ENCODE measurements at places on chromosomes 3 and 15.

GRCh38 chr3:144097163-144097562 is 125.5 kb downstream of the DIPK2A start:
- DNase-seq = no peak

DNA sequence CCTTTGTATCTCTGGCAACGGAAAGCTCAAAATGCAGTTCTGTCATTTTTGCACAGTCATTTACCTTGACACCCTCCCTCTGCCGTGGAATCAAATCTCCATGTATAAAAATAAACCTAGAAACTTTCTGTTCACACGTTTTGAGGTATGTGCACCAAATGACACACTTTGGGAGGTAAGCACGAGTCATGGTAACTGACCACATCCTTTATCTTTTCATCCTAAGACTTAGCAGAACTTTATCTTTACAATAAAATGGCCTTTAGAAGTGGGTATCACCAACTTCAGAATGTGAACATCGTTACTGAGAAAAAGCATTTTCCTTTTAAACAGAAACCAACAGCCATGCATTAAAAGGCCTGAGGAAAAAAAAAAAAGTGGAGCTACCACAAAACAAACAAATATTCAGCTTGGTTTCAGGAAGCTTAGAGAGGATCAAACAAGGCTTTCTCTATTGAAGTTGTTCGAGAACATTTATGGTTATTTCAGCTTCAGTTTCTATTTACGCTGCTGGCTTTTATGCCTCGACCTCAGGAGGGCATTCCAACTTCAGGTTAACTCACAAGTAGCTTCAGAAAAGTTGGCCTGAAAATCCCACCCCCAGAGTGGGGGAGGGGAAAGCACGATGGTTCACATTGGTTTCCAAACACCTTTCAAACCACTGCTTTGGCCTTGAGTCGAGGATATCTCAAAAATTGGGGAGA is 171.1 kb upstream of the ICE2 start:
- no peak for DNase-seq

DNA sequence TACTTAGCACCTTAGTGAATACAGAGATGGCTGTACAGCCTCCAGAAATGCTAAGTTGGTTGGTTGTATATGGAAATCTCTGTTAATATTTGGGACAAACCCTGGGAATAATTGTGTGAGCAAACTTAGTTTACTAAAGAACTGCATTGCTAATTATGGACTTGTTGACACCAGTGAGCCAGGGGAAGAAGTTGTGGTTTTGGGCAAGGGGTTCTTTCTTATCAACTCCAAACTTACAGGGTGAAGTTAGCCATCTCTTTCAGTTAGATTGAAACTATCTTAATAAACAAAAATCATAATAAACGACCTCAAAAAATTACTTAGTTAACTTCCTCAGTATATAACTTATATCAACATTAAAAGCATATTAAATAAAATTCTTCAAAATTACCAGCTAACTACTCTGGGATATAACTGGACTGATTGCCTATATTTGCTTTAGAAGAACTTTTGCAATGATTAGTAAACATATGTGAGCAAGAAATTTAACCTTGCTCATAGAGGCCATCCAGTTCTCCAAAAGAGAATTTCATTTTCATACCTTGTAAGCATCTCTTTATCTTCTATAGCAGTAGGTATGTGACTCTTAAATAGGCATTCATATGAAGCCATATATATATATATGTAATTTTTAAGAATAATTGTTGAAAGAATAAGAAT is 24.7 kb downstream of the MBNL1 start:
- no peak for DNase-seq

DNA sequence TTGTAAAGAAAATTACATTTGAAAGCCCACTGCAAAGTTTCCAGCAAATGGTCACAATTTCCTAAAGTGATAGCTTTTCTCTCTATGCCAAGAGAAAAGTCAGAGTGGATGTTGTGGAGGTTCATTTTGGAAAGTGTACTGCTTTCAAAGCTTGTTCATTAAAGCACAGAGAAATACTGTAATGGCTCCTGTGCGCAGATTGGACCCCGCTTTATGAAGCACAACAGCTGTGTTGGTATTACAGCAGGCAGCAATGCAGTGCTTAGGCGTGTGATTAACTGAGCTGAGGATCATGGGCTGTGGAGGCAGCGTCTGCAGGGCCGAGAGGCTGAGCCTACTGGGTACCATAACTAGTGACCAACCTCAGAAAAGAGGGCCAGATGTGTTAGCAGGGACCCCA is 478.4 kb upstream of the CFAP20DC start:
- DNase-seq = no peak

DNA sequence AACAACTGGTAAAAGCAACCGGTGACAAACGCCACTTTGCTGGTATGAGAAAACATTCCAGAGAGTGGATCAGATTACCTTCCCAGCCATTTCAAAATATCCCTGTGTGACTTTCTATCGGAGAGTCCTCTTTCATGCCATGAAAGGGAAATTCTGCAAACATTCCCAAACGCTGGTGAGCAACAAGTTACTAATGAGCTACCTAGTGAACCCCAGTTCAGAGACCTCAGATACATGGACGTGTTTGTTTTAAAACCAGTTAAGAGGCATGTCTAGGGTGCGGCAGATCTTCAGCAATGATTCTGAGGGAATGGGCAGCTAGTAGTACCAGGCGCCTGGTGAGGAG is 418.2 kb upstream of the NR2F2 start:
- DNase-seq = no peak

- no peak for DNase-seq
These were observed 16.7 kb downstream of the ZDHHC19 start for GRCh38 chr3:196194542-196194915.

DNA sequence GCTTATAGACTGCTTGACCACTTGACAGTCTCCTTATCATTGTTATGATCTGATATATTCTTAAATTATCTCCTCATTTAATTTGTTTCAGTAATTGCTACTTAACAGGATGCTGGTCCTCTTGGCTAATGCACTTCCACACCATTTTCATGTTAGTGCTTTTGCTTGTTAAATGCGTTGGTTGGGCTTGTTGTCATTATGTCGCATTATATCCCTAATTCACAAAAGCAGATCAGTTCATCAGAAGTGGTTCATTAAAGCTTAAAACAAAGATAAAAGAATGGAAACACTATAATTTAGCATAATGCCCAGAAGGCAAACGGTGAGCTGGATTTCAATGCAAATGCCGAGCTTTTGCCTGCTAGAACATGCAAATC is 17.1 kb upstream of the EHHADH start:
- DNase-seq = no peak

DNA sequence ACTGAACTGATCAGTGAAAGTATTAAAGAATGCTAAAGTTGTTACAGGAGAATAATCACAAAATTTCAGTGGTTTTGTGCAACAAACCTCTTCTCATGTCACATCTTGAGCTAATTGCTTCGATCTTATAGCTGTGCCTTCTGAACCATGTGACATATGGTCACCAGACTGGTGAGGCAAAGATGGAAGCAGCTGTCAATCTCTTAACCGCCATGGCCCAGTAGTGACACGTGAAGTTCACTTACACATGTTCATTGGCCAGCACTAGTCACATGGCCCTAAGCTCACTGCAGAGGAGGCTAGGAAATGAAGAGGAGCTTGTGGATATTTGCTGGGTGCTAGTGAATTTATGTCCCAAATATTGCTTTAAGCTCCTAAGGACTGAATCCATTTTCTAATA is 32.5 kb downstream of the BOC start:
- DNase-seq = no peak

DNA sequence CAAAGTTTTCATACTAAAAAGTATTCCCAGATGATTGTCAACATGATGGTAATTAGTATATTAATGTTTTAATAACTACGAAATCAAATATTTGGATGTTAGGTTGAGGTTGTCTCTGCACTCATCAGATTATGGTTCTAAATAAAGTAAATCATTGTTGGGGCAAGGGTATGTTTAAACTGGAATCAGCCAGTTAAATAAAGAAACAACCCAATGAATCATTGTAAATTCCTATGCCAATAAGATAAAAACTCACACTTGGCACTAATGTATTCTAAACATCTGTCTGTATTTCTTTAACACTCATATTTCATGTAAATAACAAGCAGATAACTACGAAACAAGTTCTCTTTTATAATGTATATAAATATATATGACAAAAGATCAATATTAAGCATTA is 92.7 kb downstream of the PEAK1 start:
- no peak for DNase-seq

- DNase-seq = no peak
These were observed 29.0 kb downstream of the RBPMS2 start for GRCh38 chr15:64746356-64746755.

DNA sequence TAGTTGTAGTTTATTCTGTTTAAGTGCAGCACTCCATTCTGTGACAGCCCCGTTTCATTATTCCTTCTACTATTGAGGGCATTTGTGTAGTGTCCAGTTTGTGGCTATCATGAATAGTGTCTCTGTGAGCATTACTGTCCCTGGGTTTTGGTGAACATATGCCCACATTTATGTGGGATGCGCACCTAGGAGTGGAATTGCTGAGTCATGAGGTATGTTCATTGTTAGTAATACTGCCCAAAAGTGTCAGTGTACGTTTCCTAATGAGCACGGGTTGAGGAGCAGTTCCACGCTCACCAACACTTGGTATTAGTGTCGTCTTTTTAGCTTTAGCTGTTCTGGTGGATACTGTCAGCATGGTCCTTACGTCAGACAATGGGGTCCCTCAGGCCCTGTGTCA is 131.8 kb downstream of the SLCO3A1 start:
- no peak for DNase-seq

- no peak for DNase-seq
These were observed 22.4 kb upstream of the TGFBR2 start for GRCh38 chr3:30583973-30584372.

DNA sequence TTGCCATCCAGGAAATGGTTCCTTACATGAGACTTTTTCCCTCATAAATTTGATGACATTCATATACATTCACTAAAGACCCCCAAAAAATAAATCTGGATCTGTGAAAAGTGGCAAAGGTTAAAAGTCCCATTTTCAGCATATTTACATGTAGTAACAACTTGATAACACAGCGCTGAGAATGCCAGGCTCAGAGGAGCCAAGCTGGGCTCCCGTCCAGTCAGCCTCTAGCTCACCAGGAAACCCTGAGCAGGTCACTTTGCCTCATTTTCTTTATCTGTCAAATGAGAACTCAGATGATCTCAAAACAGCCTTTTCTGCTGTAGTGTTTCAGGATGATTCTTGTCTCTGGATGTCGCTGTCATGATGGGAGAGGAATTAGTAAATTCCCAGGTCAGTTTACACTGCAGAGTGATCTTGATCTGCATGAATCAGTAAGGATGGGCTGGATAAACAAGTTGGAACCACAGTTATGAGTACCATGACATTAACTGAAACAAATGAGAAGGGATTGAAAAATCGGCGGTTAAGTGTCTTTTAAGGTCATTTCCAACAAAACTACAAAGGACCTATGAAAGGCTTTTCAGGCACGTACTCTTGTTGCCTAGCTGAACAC is 82.8 kb downstream of the PPARG start:
- no peak for DNase-seq

DNA sequence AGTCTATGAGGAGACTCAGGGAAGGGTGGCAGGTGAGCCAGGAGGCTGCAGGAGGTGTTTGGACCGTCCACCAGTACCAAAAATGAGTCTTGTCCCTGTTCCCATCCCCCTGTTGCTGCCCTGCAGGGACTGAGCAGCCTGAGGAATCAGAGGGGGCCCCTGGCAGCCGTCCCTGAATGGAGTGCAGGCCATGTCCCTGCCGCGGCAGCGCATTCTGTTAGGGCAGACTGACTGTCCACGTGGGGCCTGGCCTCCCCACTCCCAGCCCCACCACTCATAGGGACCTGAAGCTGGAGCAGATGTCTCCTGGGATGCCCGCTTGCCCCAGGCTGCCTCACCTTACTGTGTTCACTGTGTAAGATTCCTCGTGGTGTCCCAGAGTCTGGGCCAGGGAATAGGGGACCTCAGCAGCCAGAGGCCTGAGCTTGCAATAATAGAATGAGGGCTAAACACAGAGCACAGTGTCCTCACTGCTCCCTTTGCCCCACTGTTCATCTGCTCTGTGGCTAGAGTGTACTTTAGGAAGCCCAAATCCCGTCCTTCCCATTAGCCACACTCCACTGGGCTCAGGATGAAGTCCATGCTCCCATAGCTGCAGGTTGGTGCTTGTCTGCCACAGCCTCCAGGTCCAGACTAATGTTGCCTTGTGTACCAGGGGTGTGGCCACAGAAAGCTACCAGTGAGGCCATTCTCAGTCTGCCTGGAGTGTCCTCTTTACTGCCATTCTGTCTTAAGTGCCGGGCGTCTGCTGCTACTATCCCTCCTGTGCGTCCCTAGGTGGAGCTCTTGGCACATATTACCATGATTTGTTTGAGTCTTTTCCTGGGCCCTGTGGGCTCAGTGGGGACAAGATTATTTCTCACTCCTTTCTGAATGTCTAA is 63.2 kb downstream of the HCN4 start:
- DNase-seq = no peak

- DNase-seq = no peak
These were observed 19.9 kb downstream of the TAMM41 start for GRCh38 chr3:11826628-11827265.

DNA sequence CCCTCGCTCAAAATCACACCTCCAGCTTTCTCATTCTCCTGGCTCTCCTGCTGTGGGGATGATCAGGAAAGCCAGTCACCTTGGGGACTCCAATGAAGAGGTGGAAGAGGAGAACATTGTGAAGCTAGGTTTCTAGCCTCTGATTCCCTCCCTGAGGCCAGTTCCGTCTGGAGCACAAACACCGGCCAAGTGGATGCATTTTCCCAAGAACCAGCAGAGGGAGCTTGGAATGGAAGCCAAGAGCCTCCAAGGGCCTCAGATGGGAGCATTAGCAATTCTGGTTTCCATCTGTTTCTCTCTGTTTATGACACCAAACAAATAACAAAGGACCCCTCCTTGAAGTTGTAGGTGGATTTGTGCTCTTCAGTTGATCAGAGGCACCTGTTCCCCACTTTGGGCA is 40.6 kb upstream of the NMNAT3 start:
- DNase-seq = no peak

DNA sequence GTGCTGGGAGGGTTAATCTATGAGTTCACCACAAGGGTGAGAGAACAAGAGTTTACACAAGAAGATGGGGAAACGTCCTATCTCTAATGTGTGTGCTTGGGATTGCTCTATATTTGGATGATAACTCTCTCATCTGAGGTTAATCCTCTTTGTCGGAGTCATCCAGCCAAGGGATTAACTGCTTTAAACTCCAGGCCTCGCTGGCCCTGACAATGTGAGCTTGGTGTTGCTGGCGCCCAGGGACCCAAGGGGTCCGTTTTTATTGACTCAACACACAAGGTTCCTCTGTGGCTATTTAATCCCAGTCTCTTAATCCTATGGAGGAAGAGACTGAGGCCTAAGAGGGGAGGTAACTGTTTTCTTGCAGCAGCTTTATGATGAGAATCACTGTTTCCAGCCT is 14.2 kb downstream of the SV2B start:
- DNase-seq = no peak

DNA sequence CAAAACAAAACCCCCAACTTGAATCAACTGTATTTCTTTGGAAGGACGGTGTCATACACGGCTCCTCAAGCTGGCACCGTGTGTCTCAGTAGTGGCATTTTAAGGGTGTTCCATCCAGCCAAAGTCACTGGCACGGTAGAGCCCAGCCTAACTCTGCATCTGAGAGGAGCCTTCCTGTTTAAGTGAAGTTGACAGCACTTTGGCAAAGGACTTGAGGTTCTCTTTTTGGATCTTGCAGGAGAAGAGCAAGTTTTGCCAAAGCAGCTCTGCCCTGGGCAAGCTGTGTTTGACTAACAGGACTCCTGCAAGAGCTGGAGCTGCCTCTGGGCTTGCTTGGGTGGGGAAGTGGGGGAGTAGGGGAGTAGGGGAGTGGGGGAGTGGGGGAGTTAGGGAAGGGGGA is 109.6 kb upstream of the FEZF2 start:
- no peak for DNase-seq

- DNase-seq = no peak
These were observed 206.9 kb downstream of the BBX start for GRCh38 chr3:107729686-107730085.
